ENCODE measurements at places on chromosomes 5 and 9. TPM values are rescaled to one million over a fixed set of nuclear protein-coding genes. Genes with fewer than 3 reads are reported as not detected.

Gene NUTM2F
- total RNA-seq: not detected

Gene VPS13A
- 37.8 TPM for total RNA-seq

Gene EFNA5
- total RNA-seq: 10.2 TPM

Gene NANS
- 61.9 TPM for total RNA-seq

Gene ESM1
- 0.68 TPM for total RNA-seq

Measured in lower lobe of right lung (tissue), 2 donors.